ENCODE measurements at places on chromosomes 3 and 15.

DNA sequence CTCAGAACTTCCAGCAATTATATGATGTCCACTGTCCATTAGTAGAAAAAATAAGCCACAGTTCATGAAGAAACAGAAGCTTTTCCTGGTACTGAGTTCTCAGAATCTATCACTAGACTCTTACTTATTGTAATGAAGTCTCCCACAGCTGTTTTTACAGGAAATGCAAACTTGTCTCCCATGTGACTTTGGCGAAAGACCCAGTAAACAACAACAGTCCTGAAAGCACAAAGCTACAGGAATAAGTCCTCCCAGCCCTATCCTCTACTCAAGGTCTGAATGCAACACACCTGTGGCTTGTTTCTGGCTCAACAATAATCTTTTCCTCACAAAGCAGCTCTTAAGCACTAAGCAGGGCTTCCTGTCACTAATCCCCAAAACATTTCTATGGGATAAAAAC, 55.9 kb downstream of the EOMES start:
- no peak for DNase-seq

- DNase-seq: no peak
Measured at GRCh38 chr15:67242708-67243111, 11.8 kb downstream of the AAGAB start.

GRCh38 chr3:77370413-77370812, 330.5 kb downstream of the ROBO2 start:
- DNase-seq: peak; percentile 44

DNA sequence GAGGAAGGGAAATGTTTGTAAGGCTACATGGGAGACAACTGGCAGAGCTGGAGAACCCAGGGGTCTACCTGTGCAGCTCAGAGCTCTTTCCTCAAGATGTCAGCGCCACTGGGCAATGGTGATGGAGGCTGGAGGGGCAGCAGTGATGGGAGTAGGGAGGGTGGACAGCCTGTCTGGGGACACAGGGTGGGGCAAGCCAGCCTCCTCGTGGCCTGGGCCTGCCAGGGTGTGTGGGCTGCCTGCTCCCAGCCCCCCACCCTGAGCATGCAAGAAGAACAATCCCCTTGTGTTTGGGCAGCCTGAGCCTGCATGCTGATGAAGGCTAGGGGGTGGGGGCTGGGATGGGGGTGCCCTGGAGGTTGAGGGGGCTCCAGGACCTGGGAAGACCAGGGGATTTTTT, 1.2 kb downstream of the PCBP4 start:
- no peak for DNase-seq

DNA sequence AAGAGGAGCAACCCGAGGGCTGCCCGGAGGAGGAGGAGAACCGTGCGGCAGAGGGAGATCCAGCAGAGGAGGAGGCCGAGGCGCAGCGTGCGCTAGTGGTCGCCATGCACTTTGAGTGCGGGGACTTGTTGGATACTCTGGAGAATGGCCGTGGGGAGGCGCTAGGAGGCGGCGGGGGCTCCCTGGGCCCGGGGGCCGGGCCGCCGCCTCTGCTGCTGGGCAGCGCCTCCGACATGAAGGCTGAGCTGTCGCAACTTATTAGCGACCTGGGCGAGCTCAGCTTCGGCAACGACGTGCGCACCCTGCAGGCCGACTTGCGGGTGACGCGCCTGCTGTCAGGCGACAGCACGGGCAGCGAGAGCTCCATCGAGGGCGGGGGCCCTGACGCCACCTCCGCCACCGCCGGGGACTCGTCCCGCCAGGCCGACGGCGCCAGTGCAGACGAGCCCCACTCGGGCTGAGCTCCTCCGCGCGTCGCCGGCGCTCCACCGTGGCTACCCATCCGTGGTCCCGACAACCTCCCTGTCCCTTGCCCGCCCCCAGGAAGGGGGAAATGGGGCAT, 2.0 kb downstream of the FAM43A start:
- no peak for DNase-seq

DNA sequence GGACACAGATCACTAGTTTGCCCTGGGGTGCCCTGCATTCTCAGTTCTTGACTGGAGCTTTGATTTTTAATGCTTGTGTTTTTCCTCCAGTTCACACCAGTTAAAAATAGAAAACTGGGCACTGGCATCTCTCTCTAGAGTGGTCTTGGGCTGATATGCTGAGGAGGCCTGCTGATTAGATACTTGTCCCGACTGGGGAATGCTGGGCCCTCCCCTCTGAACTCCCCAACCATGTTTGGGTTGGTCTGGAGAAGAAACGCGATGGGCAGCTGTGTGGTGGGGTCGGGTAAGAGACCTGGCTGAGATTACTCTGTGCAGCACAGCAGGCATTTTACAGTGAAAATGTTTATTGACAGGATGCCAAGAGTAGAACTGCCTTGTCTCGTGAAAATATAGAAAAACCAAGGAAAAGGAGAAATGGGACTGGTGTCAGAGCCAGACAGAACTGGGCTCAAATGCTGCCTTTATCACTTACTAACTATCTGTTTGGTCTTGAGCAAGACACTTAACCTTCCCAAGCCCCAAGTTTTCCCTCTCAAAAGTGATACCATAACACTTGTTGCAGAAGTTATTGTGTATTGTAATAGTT, 1.6 kb upstream of the ACTC1 start:
- no peak for DNase-seq

DNA sequence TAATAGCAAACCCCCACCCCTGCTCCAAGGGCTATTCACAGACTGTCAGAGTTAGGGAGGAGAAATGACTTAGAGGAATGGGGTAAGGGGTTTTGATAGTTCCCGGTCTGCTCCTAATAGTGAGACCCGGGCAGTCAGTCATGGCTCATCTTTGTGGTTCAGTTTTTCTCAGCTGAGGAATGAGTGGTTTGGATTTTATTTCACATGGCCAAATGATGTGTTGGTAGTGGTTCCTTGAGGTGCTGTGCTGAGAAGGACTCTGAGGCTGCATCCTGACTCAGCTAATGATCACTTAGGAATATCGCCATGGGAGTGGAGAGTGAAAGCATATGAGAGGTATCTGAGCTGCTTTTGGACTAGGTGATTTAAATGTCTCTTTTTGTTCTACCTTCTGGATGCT, 80.2 kb downstream of the LPP start:
- peak; percentile 49 for DNase-seq

DNA sequence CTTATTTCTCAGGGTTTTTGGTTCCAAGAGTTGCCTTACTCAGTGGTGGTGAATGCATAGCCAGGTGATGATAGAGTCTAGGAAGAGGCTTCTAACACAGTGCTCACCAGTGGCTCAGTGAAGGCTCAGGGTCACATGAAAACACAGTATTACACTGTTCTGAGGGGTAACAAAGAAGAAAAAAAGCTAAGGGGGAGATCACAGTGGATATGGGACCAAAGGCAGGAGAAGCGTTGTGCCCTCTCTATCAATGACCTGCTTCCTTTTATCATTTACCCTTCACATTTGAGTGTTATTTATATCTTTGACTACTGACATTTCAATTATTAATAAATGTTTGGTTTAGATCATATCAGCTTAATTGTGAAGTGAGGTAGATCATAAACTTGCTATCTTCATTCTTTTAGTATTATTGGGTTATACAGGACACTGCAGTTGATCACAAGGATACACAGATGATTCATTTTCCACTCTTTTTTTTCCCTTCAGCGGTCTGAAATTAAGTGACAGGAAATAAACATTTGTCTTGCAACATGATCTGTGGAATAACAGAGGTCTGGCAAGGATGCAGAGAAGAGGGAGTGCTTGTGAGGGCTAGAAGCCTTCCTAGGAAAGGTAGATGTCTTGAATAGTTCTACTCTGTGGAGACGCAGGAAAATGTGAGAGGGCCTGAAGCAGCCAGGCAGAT, 171.7 kb downstream of the C3orf38 start:
- DNase-seq: no peak

GRCh38 chr15:96595951-96596350, 265.5 kb downstream of the NR2F2 start:
- no peak for DNase-seq

DNA sequence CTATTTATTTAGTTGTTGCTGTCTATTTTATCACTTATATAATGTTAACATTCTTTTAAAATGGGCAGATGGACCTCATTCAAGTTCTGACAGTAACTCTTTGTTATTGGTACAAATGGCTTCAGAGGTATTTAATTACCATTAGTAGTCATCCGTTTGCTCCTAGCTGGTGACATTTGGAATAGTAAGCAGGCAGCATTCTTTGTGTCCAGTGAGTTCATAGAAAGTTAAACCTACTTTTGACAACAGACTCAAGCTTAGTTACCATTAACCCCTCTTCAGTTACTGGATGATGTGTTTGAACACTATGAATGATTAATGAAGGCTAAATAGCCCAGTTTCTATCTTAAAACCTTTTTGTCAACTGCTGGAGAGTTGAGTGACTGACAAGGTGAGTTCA, 500.7 kb upstream of the ATP11B start:
- DNase-seq: no peak

GRCh38 chr15:92400573-92400972, 6.9 kb downstream of the ST8SIA2 start:
- no peak for DNase-seq

- DNase-seq: no peak
Measured at GRCh38 chr3:116140100-116140689, 305.1 kb downstream of the LSAMP start.

DNA sequence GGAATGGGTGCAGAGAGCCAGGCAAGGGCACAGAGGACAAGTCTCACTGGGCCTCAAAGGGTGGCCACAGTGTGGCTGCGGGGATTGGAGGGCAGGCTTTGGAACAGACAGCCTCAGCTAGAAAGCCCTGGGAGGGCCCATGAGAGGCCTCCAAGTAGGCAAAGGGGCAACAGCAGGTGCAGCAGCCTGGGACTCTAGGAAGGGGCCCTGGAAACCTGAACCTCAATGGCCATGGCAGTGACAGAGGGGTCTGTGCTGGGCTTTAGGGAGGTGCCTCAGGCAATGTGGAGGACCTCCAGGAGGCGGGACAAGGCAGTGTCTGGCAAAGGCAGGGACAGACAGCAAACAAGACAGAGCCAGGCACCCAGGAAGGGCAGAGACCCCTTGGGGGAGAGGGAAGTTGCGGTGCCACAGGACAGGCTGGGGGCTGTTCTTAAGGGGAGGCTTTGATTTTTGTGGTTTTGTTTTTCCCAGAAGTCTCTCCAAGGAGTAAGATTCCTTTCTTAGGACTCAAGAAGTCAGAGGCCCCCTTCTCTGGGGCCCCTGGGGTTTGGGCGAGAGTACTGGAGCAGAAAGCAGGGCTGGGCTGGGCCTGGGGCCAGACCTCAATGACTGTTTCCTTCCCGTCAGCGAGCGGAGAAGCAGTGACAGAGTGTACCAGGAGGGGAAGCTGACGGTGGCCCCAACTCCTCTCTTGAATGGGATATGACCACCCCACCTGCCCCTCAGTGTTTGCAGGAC, 9.7 kb downstream of the STOML1 start:
- peak; percentile 90 for DNase-seq

- no peak for DNase-seq
Measured at GRCh38 chr3:12483410-12483809, 870 bp upstream of the TSEN2 start.

- peak; percentile 67 for DNase-seq
Measured at GRCh38 chr3:9291821-9292410, 42.5 kb upstream of the SRGAP3 start.

- no peak for DNase-seq
Measured at GRCh38 chr3:34504775-34505174, 706.3 kb downstream of the PDCD6IP start.

GRCh38 chr15:101138913-101139880, 112.7 kb downstream of the CHSY1 start:
- DNase-seq: peak; percentile 69

DNA sequence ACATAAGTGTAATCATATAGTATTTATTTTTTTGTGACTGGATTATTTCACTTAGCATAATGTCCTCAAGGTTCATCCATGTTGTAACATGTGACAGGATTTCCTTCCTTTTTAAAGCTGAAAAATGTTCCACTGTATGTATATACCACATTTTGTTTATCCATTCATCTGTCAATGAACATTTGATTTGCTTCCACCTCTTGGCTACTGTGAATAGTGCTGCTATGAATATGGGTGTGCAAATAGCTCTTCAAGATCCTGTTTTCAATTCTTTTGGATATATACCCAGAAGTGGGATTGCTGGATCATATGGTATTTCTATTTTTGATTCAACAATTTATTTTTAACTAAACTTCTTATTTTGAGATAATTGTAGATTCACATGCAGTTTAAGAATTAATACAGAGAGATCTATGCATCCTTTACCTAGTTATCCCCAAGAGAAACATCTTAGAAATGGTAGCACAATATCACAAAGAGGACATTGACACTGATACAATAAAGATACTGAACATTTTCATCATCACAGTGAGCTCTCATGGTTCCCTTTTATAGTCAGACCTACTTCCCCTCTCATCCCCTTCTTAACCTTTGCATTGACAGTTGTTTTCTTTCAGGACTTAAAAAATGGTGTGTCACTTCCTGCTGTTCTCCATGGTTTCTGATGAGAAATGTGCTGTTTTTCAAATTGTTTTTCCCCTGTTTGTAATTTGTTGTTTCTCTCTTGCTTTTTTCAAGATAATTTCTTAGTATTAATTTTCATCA, 90.1 kb downstream of the SATB1 start:
- DNase-seq: no peak

- no peak for DNase-seq
Measured at GRCh38 chr3:129161860-129162271, 1.0 kb upstream of the ISY1 start.

- DNase-seq: no peak
Measured at GRCh38 chr3:73433687-73434086, 191.1 kb downstream of the PDZRN3 start.

All from skeletal muscle cell (primary cell).